ENCODE measurements at places on chromosomes 4 and X. TPM values are rescaled to one million over a fixed set of nuclear protein-coding genes. Genes with fewer than 3 reads are reported as not detected.

MAGEB3 gene
- not detected for total RNA-seq

PNMA3 gene
- total RNA-seq = not detected

CXCL6 gene
- total RNA-seq = not detected

NIPAL1 gene
- 6.8 TPM for total RNA-seq

PNMA5 gene
- not detected for total RNA-seq

SLC25A43 gene
- 18.4 TPM for total RNA-seq

KLHL2 gene
- 40.0 TPM for total RNA-seq

RAB9A gene
- total RNA-seq = 28.0 TPM

TNIP3 gene
- total RNA-seq = 2.0 TPM

FABP2 gene
- total RNA-seq = not detected

FAAH2 gene
- total RNA-seq = 1.7 TPM

DMRTC1B gene
- not detected for total RNA-seq

TMPRSS11D gene
- total RNA-seq = not detected

SLC30A9 gene
- 64.9 TPM for total RNA-seq

APLN gene
- not detected for total RNA-seq

SMR3B gene
- total RNA-seq = not detected

BANK1 gene
- not detected for total RNA-seq
